ENCODE measurements at places on chromosomes 1 and 21.

- no peak for DNase-seq
These were observed 34.4 kb downstream of the TESK2 start for GRCh38 chr1:45456531-45456930.

GRCh38 chr21:25062061-25062460, 545.2 kb downstream of the MRPL39 start:
- no peak for DNase-seq

DNA sequence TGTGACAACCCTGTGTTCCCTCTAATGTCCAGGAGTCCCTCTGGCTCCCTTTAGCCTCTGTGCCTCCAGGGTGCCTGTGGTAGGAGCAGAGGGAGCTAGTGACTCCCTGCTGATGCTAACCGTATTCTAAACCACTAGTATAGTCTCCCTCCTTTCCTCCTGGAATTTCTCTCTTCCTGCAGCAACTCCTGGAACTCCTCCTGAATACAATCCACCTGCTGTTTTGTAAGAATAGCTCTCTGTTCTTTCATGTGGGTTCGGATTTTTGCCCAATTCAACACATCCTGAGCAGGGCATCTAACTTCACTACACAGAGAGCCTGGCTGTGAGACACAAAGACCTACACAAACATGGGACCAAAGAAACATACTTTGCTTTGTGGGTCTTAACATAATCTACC, 107.9 kb downstream of the RUNX1 start:
- DNase-seq: no peak

DNA sequence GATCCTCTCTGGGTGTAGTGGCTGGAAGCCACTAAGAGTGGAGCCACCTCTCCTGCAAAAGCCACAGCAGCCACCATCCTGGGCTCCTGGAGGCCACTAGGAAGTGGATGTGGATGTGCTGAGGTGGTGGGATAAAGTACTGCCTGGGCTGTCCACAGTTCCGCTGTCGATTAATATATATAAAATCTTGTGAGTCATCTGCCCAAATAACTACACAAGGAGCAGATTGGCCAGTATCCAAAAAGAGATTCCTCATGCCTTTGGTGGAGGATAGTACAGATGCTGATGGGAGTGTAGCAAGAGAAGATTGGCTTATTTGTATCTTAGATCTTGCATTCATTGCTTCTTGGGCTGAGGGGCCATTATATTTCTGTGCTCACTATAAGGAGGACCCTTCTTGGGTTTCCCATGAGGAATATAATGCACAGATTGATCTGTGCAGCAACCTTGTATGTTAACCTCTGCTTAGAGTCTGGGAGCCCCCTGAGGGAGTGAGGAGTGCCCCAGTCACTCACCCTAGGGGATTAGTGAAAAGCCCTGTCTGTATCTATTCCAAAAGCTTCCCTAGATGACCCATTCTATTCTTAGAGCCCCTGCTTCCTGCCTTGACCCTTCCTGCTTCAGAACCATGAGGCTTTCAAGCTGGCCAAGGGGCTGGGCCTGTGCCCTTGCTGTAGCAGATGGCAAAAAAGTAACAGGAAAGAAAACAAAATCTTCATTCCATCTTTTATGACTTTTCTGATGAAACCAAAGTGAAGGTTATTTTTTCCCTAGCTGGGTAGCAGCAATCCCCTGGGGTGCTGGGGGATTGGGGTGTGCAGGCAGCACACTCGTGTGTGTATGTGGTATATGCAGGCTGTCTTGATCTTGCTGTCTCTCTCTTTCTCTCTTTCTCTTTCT, 31.7 kb downstream of the RCSD1 start:
- no peak for DNase-seq

DNA sequence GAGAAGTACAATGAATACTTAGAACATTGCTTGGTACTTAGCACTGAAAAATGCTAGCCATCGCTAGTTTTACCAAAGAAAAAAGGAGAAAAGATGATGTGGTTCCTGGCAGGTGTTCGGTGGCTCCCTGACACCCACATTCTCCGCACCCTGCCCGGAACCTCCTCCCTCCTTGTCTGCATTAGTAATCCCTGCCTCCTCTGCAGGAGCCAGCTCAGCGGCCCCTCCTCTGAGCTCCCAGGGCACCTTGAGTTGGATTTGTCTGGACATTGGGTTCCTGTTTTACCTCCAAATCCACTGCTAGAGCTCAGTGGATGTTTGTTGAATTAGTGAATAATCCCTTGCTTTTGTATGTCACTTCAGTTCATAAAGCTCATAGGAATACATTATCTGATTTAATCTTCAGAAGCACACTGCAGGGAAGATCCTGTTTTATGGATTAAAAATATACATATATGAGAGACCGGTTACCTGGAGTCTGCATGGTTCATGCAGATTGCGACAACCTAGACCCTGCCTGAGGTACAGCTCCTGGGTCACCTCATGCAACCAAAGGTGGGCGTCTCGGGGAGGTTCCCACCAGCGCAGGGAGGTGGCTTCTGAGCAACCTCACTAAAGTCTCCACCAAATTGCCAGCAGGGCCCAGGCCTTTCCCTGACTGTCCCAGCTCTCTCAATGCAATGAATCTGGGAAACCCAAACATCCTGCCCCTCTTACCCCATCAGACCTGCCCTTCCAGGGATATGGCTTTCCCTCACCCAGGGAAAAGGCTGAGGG, 24.2 kb downstream of the PCAT6 start:
- DNase-seq: no peak
